ENCODE measurements at places on chromosomes 2 and 18.

- no peak for DNase-seq
Measured at GRCh38 chr2:201621293-201621999, 21.9 kb downstream of the TMEM237 start.

GRCh38 chr2:113060396-113060795 is 1.4 kb downstream of the IL36RN start:
- DNase-seq: no peak

DNA sequence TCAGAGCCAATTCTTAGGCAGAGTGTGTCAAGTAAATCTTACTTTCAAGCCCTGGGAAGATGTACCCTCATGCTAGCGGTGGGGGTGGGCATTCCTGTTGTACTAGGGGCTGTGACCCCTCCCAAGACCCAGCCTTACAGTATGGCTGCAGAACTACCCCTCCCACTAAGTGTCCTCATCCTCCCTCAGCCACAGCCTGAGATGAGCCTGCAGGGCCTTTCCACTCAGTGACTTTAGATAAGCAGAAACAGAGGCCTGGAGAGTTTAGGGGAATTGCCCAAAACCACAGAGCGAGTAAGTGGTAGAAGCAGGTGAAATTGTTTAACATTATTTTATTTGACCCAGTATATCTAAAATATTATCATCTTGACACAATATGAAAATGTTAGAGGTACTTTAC is 36.6 kb downstream of the TTC32 start:
- DNase-seq: no peak

DNA sequence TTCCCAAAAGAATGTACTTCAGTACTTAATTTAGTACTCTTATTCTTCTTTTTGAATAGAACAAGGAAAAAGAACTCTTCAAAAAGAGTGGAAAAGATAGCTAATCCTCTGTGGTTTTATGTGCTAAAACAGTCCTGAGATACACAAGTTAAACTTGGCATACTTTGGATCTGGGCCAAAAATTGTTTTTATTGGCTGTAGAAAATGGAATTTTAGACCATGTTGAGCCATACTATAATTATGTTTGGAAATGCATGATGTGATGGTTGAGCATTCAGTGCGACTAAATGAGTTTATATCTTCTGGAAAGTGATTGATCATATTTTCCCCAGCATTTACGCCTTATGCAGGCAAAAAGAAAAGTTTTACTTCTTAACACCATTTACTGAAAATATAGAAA is 18.0 kb upstream of the PDE1A start:
- DNase-seq: no peak

DNA sequence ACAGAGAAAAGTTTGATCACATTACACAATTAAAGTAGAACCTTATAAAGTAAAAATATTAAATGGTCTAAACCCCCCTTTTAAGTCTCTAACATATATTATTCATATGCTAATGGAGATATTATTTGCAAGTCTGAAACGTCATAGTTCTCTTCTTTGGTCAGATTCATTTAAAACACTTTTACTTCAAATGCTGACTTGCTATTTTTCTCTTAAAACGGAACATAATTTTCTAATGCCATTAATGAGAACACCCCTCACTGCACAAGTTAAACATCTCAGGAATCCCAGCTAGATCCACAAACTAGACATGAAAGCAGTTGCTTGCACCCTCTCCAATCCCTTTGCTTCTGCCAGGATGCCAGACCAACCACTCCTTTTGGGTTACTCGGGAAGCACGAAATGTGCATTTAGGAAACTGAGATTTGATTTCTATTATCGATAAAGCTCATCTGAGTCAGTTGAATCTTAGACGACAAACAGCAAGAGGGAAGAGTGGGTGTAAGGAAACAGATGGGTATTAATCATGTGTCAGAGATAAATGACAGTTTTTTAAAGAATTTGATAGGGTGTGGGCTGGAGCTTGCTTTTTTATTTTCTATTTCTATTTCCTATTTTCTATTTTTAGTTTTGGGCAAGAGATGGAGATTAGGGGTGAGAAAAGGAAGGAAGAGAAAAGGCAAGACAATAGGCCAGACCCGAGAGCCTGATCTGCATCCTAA is 1.5 kb downstream of the ADD2 start:
- DNase-seq: no peak

DNA sequence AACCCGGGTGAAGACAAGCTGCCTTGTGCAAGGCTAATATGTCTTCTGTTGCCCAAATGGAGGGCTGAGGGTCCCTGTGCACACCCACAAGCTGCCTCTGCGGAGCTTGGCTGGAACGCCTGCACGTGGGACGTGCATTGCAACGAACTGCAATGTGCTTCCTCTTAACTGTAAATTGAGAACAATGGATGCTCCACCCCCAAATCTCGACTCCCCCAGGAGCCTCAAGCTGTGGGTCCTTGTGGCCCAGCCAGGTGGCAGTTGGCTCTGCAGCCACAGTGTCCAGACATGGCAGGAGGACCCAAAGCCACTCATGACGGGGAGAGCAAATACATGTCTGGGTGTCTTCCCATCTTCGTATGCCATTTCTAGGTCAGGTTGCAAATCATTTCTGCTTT is 90.1 kb downstream of the TWIST2 start:
- DNase-seq: no peak

DNA sequence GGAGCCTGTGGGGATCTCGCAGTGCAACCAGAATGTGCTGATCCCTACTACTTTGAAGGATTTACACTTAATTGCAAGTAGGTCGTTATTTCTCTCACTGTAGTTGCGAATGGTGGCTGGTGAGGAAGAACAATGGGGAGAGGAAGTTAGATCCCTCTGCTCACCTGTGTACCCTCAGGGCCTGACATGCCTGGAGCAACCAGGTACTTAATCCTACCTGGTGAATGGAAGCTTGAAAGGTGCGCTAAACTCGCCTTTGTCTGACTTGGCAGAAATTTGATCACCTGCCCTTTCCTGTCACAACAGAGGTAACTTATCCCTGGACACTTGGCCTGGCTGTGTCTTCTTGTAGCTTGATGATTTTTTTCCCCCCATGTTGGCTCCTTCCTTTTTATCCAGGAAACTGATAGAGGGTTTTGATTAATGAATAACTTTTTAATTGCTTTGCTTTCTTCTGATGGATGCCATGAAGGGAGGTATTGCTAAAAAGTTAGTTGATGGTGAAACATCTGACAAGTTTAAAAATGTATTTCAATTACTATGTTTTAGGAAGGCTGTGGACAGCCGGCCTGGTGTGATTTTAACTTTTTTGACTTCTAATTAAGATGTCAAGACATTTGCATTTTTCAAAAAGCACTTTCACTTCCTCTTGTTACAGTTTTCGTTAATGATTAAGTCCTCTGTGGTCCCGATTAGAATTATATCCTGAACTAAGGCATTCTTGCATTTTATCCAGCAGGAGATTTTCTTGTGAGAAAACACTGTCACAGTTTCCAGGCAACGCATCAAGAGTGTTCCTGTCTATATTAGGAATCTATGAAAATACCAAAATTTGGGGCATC is 9.2 kb downstream of the SGPP2 start:
- DNase-seq: no peak

GRCh38 chr2:177998006-177998405 is 74.6 kb downstream of the PDE11A start:
- DNase-seq: no peak

DNA sequence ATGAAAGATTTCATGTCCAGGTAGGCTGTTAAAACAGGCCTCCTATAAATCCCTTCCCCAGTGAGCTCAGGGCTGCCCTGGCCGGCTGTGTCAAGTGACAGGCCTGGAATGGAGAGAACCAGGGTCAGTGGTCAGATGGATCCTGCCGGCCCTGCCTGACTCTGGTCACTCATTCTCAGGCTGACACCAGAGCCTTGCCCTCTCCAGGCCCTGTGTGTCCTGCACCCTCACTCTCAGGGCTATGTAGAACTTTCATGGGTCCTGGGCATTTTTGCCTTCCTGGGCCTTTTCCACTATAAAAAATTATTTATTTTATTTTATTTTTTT is 82.0 kb upstream of the RGPD5 start:
- no peak for DNase-seq

GRCh38 chr18:3721771-3722648 is 272.0 kb downstream of the TGIF1 start:
- no peak for DNase-seq

DNA sequence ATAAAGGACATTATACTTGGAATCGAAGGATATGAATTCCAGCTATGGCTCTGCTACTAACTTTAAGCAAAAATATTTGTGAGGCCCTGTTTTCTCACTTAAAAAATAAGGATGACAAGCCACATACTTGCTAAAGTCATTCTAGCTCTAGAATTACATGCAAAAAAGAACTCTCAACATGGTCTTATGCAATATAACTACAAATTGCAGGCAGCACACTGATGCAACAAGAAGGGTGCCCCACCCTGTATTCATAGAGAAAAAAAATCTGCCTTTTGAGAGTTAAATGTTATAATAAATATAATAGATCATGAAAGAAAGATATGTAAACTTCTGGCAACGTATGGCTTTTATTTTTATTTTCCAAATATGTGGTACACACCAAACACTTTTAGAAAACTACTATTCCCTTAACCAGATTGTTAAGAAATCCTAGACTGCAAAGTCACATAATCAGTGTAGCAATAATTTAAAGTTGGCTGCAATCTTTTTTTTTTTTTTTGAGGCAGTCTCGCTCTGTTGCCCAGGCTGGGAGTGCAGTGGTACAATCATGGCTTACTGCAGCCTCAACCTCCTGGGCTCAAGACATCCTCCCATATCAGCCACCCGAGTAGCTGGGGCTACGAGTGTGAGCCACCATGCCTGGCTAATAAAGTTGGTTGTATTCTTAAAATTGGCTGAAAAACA is 40.2 kb upstream of the WDSUB1 start:
- no peak for DNase-seq

DNA sequence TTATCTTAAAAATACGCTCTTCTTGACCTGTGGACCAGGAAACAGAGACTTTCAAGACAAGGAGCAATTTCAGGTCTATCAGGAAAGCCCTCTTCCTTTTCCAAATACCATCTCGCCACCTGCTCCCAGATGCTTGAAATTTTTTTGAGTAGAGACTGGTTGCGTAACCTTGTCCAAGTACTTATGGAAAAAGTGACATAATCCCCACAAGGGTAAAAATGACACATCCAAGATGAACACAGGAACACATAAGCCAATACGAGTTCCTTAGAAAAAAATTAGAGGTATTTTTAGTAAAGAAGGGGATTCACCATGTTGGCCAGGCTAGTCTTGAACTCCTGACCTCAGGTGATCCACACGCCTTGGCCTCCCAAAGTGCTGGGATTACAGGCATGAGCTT is 1.8 kb downstream of the SERPINB13 start:
- DNase-seq: no peak

Data from stimulated activated CD4-positive, alpha-beta T cell treated with anti-CD3 and anti-CD28 coated beads, Interleukin-12 subunit alpha, Interleukin-12 subunit beta, amount 100 ng/mL, for 48 hours (primary cell).